GM10248 (cell line): ENCODE measurements at places on chromosomes 2 and 18.

- peak; percentile 47 for DNase-seq
Observed at GRCh38 chr2:45729753-45730512, 78.5 kb downstream of the PRKCE start.

DNA sequence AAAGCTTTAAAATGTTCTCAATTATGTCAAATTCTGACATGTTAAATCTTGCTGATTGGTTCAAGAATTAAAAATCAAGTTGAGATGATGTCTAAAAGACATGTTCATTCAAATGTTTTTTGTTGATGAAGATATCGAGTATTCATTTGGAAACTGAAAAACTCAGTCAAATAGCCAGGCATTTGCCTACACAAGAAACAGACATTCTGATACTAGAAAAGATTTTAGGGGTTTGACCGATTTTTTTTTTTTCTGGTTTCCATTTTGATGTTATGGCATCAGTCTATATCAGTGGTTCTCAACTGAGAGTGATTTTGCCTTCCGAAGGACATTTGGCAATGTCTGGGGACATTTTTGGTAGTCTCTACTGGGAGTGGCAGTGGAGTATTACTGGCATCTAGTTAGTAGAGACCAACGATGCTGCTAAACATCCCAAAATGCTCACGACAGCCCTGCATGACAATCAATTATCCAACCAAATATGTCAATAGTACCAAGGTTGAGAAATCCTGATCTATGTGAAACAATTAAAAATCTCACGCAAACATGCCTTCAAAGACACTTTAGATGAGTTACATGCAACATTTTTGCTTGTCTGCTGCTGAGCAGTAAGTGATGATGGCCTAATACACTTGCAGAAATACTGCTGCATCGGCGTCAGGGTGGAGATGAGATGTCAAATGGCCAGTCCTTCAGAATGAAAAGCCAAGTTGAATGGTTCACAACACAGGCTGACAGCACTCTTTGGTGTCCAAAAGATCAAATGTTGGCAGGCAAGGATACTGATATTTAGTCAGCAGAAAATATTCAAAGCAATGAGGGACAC lies 12.5 kb downstream of the RASGRP3 start:
- DNase-seq: peak; percentile 45

GRCh38 chr2:109481196-109481555 lies 132.6 kb downstream of the SEPTIN10 start:
- DNase-seq: no peak

DNA sequence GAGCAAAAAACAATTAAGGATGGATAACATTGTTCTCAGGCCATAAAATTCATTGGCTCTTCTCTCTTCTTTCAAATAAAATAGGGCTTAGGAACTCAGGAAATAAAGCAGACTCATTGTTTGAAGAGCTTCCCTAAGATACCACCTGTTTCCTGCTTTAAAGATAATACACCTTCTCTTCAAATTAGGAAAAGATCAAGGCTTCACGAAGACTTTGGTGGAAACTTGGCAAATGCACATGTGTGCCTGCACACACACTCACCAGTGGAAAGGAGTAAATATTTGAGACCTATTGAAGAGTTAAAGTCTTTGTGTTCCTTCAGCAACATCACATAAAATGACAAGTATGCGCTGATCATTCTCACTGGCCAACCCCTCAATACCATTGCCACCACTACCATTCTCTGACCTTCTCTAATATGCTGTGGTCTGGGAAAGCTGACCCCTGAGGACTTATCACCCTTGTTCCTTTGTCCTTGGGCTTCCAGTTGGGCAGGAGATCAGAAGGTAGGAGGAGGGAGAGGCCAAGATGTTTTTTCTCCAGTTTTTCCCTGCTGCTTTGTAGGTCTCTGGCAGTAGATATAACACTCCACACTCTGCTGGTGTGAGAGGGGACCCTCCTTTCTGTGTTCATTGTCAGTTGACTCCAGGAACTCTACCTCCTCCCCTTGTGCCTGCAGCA lies 53.5 kb upstream of the SPOPL start:
- no peak for DNase-seq

DNA sequence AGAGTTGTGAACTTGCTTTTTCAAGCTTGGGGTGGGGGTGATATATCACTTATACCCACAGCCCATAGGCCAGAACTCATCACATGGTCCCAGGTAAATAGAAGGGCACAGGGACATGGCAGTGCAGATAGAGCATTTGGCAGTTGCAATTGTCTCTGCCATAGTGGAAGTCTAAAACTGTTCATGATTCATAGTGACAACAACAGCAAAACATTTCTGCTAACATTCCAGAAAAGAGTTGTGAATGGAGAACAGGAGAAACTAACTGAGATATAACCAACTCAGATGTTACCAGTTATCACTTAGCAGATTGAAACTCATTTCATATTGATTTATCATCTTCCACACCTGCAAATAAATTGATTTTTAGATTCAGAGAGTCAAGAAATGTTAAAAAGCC lies 278.6 kb upstream of the KYNU start:
- no peak for DNase-seq

DNA sequence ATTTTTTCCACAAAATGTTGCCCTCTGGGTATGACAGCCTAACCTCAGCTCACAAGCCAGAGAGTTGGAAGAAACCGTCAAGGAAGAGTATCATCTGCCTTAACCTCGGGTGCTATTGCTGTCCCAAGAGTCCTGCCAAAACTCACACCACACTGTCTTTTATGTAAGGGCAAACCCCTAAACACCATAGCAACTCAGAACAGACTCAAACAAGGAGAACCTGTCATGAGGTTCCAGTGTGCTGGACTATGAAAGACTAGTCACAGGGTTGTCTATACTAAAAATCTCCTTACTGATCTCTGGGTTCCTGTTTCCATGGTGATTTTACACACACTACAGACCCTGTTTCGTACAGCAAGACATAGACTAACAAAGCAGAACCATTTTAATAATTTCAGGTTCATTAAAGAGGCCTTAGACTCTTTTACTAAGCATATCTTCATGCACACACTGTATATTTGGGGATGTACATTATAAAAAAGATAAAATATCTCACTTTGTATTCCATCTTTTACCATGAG lies 159.8 kb downstream of the PKP4 start:
- DNase-seq: no peak

- no peak for DNase-seq
Observed at GRCh38 chr18:9025091-9025838, 77.2 kb upstream of the NDUFV2 start.

DNA sequence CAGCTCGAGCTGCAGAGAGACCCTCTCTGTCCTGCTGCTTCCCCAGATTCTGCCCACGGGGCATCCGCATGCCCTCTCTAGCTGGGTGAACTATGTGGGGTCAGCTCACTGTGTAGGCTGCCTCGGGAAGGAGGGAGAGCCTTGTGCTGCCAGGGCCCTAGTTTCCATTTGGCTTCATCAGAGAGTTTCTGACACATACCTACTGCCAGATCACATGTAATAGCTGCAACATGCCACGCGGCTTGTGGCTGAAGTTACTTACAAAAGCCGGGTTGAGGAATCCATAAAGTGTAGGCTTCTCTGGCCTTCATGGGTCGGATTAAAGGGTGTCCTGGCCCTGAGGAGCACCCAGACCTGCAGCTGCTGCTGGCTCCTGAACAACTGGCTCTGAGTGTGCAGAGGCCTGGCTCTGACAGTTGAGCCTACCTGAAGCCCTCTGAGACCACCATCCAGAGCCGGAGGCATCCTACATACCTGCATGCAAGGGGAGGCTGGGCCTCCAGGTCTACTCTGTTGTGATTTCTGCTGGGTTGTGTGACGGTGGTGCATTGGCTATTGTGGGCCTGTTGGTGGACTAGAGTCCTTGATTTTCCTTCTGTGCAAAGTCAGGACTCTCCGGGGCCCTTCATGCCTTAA lies 130.0 kb downstream of the SH3RF3 start:
- DNase-seq: no peak

DNA sequence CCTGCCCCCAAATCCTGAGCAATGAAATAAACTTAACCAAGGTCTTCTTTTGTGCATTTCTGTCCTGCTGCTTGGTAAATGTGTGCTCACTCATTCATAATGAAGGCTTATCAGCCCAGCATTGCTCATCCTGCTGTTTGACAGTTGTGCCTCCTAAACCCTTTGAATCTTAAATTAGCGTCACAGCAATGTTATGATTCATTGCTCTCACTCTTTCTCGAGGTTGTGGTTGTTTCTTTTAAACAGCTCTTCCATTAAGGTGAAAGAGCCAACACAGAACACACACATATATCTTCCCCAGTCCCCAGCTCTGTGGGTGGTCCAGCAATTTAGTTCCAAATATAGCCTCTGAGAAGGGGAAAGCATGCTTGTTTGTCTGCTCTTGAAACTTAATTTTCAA lies 84.0 kb downstream of the EVA1A start:
- no peak for DNase-seq

GRCh38 chr18:22344908-22345670 lies 72.6 kb downstream of the CTAGE1 start:
- DNase-seq: no peak

- no peak for DNase-seq
Observed at GRCh38 chr2:143237146-143237777, 108.0 kb downstream of the ARHGAP15 start.

DNA sequence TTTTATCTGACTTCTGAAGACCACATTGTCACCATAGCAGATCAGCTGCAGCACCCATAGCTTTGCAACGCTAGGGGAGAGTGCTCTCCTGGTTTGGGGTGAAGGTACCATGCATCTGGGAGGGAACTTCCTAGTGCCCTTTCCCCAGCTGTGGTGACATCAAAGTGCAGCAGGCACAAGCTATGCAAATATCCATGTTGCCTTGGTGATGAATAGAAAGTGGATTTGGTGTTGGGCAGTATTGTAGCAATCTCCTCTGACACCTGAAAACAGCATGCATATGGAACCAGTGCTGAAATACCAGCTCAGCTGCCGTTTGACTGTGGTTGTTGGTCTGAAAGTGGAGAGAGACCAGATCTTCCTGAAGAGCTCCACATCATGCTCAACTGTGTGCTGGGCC lies 37.1 kb downstream of the BCL2L11 start:
- DNase-seq: no peak

DNA sequence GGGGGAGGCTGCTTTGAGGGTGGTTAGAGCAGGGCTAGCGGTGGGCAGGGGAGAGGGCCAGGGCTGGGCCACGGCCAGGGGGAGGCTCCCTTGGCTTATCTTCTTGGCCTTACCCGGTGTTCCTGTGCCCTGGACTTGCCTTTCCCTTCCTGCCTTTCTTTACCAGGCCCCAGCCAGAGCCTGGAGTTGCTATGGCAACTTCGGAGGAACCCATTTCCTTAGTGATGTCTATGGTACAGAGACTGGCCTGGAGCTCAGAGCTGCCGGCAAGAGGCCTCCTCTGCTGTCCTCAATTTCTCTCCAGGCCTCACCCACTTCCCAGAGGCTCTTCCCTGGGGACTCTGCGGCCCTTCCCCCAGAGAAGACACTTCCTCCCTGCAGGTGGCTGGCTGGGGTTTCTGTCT lies 11.5 kb downstream of the SPEG start:
- DNase-seq: no peak

- DNase-seq: no peak
Observed at GRCh38 chr18:68472701-68473295, 242.1 kb downstream of the TMX3 start.

DNA sequence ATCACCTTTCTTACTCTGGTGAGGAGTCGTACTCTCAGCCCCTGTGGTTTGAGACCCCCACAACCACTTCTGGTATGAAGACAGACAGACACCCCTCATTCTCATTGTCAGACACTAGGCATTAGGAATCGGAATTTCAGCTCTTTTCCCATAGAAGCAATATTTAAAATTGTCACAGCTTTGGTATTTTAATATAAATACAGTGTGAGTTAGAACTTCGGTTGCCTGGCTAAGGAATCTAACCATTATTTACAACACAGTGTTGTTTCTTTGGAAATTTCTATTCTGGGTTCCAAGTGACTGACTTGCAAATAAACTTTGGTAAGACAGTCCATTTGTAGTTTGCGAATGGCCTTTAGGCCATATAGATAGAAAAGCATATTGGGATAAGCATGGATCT lies 318.1 kb downstream of the PARD3B start:
- no peak for DNase-seq

DNA sequence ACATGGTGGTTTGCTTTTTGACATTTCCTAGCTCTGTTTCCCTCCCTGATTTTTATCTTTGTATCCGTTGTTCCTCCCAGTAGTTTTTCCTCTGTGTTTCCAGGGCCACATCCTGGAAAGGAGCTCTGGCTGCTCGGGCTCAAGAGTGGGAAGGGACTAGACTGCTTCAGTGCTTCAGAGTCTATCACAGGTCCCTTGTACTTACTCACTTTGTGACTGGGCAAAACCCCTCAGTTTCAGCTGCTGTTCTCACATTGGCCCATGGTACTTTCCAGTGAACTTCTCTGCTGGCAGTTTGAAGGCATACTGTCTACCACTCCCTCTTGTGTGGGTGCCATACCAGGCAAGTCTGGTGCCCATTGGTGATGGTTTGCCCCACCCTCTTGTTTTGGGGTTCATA lies 7.5 kb upstream of the STAMBP start:
- DNase-seq: peak; percentile 50

DNA sequence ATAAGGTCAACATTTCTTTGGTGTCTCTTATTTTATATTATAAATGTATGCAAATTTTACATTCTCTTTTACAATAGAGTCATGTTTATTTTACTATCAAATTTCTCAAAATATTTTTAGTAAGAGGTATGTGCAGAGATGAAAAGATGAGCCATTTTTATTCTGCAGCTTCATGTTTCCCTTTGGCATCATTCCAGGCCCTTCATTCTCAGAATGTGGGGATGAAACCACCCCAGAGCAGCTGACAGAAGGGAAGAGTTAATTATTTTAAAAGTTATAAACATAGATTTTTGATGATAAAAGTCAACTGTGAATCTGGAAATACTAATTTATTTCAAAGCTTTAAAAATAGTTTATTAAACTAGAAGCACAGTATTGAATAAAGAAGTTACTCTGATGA lies 12.8 kb upstream of the FSHR start:
- DNase-seq: no peak

DNA sequence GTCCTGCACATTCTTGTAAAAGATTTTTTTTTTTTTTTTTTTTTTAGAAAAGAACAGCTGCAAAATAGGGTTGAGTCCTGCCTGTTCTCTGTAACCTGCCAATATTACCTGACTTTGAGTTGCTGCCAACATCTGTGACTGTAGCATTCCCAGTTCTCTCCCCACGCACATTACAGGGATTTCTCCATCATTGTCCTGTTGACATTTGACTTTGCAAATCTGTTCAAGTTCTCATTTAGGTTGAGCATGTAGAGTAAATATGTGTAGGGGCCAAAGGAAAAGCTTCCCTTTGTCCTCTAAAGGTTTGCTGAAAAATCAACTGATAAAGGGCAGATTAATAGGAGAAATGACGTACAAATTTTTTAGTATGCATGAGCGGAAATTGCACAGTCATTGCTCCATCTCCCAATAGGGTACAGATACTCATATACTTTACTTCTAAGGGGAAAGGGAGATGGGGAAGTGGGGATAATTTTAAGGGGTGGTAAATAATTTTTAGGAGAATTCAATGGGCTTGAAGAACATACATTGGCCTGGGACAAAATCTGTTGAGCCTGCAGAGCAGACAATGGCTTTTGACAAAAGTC lies 385.5 kb downstream of the PIK3C3 start:
- no peak for DNase-seq
